ENCODE measurements at places on chromosomes 16 and 17.

- no peak for DNase-seq
Observed at GRCh38 chr17:39916918-39917317, 1.5 kb downstream of the GSDMB start.

GRCh38 chr17:609232-609810 lies 105.3 kb downstream of the VPS53 start:
- DNase-seq = no peak

GRCh38 chr16:58121132-58121531 lies 8.0 kb downstream of the CFAP20 start:
- no peak for DNase-seq

DNA sequence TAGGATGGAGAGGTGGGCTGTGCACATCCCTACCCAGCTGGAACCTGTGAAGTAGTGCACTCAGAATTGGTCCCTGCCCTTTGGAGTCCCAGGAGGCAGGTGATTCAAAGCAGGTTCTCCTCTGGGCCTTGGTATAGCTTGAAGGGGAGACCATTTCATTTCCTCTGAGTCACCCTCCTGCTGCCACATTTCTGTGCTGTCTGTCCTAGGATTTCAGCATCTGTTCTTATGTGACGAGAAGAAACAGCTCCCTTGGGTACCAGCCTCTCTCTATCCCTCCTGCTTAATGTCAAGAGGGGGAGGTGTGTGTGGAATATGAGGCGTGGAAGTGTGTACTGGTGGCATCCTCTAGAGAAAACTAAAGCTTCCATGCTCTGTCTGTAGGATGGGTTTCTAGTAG lies 5.0 kb upstream of the NFE2L1 start:
- no peak for DNase-seq

GRCh38 chr16:12422233-12422632 lies 381.5 kb downstream of the CPPED1 start:
- DNase-seq = no peak

GRCh38 chr17:28076144-28076543 lies 33.7 kb downstream of the NLK start:
- no peak for DNase-seq

GRCh38 chr16:11949527-11949926 lies 7.7 kb upstream of the NPIPB2 start:
- DNase-seq = peak; percentile 45

DNA sequence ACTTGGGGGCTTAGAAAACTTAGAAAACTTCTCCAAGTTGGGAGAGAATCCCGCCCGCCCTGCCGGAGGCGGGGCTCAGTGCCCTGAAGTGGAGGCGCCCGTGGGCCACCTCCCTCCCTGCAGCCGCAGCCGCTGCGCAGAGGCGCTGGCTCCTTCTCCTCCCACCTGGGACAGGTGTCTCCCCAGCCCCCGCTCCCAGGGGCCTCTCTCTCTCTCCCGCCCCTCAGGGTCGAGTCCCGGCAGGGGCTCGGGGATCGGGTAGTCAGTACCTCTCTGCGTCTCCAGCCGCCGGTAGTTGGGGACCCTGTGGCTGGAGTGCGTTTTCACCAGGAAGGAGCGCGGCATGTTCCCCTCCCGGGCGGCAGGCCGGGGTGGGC lies 257 bp downstream of the SNAI3 start:
- DNase-seq = no peak

DNA sequence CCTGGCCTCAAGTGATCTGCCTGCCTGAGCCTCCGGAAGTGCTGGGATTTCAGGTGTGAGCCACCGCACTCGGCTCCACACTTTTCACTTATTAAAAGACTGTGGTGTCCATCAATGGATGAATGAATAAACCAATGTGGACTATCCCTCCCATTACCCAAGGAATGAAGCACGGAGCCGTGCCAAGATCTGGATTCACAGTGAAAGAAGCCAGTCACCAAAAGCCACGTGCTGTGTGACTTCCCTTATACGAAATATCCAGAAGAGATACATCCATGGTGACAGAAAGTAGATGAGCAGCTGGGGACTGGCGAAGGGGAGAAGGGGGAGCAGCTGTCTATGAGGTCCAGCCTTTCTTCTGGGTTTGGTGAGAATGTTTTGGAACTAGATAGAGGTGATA lies 48.2 kb upstream of the STH start:
- no peak for DNase-seq

DNA sequence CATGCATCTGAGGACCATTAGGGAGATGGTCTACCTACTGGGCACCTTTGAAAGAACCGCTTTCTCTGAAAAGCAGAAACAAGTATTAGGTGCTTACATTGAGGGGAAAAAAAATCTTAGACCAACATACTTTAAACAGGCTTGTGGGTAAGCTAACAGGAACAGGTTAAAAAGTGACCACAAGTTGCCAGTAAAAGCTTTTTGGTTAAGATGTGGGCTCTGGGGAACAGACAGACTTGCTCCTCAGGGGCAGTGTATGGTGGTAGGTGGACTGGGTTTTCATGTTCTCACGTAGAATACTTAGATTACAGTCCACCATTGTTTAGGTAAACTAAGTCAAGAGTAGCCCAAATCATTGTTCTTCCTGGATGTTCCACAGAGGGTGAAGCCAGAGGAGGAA lies 41.2 kb downstream of the REXO5 start:
- DNase-seq = no peak

- DNase-seq = no peak
Observed at GRCh38 chr16:67961551-67961957, 6.9 kb downstream of the SLC12A4 start.

GRCh38 chr16:87712184-87712762 lies 53.5 kb downstream of the KLHDC4 start:
- DNase-seq = no peak

DNA sequence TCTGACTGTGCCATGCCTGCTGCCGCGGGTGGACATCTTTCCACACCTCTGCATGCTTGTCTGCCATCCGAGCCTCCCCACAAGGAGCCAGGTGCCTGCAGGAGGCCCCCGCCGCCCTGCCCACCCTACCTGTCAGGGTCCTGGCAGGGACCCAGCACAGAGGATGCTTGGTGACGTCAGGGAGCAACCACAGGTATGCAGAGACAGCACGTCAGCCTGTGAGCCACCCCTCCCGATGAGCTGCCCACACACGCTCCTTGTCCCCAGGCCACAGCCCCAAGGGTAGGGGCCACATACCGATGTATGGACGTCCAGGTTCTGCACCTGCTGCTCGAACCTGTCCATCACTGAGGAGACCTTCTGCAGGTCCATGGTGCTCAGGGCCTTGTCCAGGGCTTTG lies 10.6 kb downstream of the CHMP1A start:
- DNase-seq = no peak

- DNase-seq = no peak
Observed at GRCh38 chr16:66616592-66616991, 12.1 kb downstream of the CMTM3 start.

- DNase-seq = no peak
Observed at GRCh38 chr17:37662353-37662752, 19.1 kb upstream of the DDX52 start.

DNA sequence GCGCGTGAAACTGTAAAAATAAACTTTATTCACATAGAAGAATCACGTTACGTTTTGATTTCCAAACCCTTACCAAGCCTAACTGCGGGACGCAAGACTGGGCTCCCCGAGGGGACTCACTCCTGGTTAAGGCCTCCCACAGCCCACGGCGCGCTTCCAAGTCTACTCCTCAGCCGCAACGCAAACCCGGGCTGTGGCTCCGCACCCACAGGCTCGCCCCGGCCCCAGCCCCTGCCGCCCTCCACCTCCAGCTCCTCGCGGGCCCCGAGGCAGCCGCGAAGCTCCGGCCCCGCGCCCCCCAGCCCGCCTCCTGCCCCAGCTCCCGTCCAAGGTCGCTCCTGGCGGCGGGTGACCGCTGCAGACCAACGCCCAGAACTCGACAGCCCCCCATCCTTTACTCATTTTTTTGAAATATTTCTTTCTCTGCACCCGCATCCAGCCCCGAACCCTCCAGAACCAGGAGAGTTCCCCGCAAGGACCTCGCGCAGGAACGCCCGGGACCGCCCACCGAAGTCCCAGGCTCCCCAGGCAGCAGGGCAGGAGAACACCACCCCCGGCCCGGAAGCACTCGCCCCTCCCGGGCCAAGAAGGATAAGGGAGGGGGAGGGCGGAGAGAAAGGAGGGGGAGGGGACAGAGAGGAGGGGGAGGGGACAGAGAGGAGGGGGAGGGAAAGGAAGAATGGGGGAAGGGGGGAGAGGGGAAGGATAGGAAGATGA lies 912 bp downstream of the USP22 start:
- DNase-seq = peak; percentile 79

DNA sequence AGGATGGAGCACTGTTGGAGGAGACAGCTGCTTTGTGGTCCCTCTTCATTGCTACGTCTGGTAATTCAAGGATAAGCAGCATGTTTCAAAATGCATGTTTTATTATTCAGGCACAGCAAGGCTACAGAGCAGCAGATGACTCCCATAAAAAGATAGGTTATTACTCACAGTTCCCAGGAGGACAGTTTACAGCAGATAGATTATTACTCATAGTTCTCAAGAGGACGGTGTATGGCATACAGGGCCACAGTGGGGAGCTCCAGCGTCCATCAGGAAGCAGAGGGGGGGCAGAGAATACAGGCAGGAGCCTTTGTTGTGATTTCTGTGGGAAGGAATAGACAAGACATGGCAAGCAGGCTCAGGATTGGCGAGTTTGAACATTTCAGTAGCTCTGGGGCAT lies 72.9 kb downstream of the DNAH9 start:
- no peak for DNase-seq

- DNase-seq = no peak
Observed at GRCh38 chr17:35878361-35878760, 1.8 kb downstream of the CCL5 start.

- DNase-seq = no peak
Observed at GRCh38 chr17:61321344-61321743, 78.3 kb upstream of the TBX2 start.

DNA sequence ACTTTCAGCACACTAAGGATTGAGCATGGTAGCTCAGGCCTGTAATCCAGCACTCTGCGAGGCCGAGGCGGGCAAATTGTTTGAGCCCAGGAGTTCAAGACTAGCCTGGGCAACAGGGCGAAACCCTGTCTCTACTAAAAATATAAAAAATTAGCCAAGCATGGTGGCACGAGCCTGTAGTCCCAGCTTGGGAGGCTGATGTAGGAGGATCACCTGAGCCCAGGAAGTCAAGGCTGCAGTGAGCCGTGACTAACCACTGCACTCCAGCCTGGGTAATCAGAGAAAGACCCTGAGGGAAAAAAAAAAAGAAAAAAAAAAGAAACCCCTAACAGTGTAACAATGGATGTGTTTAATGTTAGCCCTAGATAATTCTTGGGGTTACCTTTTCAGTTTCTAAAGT lies 24.0 kb downstream of the PARN start:
- DNase-seq = no peak

All from AML-193 (cell line).